ENCODE measurements at places on chromosomes 12 and 14. TPM values are rescaled to one million over a fixed set of nuclear protein-coding genes. Genes with fewer than 3 reads are reported as not detected.
A peak's percentile ranks its signal among the peaks of the same experiment; 100 is the strongest.

DNA sequence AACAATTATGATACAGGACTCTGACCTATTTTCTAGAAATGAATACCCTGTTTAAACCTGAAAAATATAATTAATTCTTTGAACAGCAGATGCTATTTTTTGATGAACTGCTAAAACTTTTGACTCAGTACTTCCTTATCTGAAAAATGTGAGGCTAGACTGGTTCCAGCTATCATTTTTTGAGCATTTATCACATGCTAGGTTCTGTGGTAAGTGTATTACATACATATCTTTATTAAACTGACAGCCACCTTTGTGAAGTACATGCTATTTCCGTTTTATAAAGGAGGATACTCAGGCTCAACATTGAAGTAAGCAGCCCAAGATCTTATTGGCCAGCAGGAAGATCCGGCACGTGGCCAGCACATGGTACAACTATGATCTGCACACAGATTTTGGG, 459.8 kb upstream of the SEL1L start:
- no peak for DNase-seq

GRCh38 chr12:106425061-106425702, 67.6 kb downstream of the POLR3B start:
- no peak for DNase-seq

GRCh38 chr14:102940729-102941362, 18.4 kb downstream of the AMN start:
- DNase-seq = no peak

CD27 gene
- total RNA-seq = not detected

FLRT2 gene
- total RNA-seq = 41.4 TPM

- DNase-seq = no peak
Measured at GRCh38 chr12:12447837-12448236, 91.0 kb downstream of the BORCS5 start.

DNA sequence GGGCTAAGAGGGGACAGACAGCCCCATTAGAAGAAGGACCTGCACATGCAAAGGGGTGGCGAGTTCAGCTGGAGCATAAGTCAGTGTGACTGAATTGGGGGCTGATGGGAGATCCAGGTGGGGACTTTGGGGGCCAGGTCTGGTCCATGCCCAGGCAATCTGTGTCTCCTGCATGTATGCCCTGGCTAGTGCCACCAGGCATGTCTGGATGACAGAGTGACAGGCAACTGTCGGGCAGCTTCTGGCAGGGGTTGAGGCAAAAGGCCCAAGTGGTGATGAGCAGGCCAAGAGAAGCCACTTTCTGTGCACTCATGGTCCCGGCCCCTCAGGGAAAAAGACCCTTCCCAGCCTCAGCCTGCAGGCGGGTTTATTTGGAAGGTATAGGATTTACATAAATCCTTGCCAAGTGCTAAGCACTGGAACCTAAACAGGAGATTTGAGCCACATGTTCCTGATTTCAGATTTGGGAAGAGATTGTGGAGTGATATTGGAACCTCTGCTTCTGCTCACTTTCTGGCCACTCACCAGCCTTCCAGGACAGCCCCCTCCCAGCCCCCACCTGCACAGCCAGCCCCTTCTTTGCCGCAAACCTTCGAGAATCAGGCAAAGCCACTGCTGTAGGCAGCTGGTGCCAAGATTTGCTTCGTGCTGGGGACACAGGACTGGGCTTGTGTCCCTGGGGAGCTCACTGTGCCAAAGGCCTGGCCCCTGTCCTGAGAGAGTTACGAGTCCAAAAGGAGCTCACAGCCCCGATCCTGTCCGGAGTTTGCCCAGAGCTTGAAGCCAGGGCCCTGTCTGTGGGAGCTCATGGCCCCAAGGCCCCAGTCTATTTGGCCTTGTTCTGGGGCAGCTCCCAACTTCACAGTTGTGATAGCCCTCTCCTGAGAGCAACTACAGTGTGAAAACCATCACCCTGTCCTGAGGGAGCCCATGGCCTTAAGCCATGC, 232.5 kb upstream of the RTL1 start:
- peak; percentile 67 for DNase-seq

- peak; percentile 89 for DNase-seq
Measured at GRCh38 chr12:122951979-122952892, 14.0 kb downstream of the ABCB9 start.

APOLD1 gene
- total RNA-seq = 25.5 TPM

GRCh38 chr12:13952096-13952495, 29.3 kb downstream of the GRIN2B start:
- no peak for DNase-seq

AKT1 gene
- total RNA-seq = 77.6 TPM

DNA sequence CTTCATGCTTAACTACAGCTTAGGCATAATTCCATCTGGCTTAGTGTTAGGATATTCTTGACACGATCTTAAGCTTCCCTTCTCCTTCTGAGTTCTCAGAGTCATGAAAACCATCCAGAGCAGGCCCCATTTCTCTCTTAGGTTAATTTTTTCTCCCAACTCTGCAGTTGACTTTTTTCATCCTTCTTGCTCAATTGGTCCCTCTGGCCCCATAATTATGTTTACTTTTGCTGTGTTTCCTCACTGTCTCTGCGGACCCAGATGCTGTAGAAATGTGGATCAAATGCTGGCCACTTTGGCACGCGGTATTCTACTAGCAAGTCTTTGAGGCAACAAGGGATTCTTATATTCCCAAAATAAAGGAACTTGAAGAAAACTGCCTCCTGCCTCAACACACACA, 9.5 kb downstream of the TMEM132C start:
- no peak for DNase-seq

- DNase-seq = no peak
Measured at GRCh38 chr12:18419311-18419710, 158.0 kb downstream of the PIK3C2G start.

GRCh38 chr12:129068684-129069083, 215.4 kb downstream of the GLT1D1 start:
- no peak for DNase-seq

EFS gene
- total RNA-seq = 65.3 TPM

DNA sequence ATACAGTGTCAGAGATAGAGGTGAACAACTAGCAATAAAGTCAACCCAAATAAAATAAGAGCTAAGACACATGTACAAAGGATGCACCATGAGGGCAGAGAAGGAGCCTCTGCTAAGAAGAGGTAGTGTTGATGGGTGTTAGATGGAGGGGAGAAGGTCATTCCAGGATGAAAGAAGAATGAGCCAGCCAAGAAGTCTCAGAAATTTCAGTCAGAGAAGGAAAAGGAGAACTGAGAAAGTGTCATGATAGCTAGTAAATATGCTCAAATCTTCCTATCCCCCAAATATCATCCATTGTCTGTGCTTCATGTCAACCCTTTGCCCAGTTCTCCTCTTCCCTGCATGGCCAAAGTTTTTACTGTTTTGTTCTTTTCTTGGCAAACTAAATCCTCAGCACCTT, 225.2 kb upstream of the BTG1 start:
- no peak for DNase-seq

- no peak for DNase-seq
Measured at GRCh38 chr14:68888883-68889282, 90.2 kb downstream of the ACTN1 start.

- no peak for DNase-seq
Measured at GRCh38 chr12:47941871-47942613, 21.4 kb upstream of the TMEM106C start.

NEUROD4 gene
- not detected for total RNA-seq

DNA sequence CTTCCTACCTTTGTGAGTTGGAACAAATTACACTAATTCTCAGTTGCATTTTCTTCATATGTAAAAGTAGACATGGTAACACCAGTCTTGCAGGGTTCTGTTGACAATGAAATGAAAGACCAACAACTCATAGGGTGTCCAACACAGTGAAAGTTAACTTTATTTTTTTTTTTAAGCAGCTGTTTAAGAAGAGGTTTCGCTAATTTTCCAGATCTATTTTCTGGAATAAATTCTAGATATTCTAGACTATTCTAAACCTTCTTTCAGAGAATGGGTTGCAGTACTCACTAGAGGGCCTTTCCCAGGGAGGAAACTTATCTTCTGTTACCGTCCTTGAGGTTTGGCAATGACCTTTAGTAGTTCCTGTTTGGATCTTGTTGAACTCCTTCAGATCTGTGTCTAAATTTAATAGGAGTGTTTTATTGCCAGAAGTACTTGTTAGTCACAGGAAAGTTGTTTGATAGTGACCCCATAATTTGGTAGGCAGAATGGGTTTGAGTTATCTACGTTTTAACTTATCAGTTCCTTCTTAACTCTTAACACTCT, 2.8 kb upstream of the ART4 start:
- DNase-seq = no peak

GPR132 gene
- total RNA-seq = 0.96 TPM

GRCh38 chr12:126784328-126784921, 1482.5 kb upstream of the TMEM132C start:
- DNase-seq = no peak

DNA sequence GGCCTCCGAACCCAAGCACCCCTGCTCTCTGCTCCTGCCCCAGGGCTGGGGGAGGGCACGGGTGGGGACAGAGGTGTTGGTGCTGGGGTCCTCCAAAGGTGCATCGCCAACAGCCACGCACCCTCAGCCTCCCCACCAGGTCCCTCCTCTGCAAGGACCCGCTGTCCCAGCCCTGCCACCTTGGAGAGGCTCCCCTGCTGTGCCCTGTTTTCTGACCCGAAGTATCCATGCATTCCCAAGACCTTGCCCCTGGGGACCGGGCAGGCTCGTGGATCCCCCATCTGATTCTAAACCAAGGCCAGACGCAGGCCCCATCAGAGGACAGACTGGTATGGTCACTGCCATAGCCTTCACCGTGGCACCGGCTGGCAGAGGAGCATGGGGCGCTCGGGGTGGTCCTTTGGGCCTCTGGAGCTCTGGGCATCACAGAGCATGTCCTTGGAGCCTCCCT, 22.7 kb upstream of the BEGAIN start:
- DNase-seq = peak; percentile 55

DNA sequence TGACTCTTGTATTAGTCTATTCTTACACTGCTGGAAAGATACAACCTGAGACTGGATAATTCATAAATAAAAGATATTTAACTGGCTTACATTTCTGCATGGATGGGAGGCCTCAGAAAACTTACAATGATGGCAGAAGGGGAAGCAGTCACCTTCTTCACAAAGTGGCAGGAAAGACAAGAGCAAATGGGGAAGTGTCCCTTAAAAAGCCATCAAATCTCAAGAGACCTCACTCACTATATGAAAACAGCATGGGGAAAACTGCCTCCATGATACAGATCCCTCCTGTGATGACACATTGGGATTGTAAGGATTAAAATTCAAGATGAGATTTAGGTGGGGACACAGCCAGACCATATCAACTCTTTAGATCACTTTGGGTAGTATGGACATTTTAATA, 83.7 kb downstream of the TMTC3 start:
- no peak for DNase-seq

DNA sequence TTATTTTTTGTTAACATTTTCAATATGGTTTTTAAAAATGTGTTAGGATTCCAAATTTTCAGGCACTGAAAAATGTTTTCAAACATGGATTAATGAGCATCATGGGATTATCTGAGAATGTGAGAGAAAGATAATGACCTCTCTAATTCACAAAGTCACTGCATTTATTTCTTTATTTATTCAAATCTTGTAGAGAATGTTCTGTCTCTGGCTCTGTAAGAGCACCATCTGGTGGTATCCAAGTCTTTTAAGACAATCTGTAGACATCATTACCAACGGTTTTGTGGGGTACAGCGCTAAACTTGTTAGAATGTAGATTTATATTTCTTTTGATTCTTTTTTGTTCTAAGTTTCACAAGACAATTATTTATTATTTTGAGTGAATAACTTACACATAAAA, 956.0 kb upstream of the NOVA1 start:
- no peak for DNase-seq
